CD4-positive, alpha-beta T cell (primary cell): ENCODE measurements at places on chromosomes 11 and 22. TPM values are rescaled to one million over a fixed set of nuclear protein-coding genes. Genes with fewer than 3 reads are reported as not detected.

- DNase-seq = no peak
Observed at GRCh38 chr11:129989149-129989813, 13.4 kb downstream of the PRDM10 start.

DNA sequence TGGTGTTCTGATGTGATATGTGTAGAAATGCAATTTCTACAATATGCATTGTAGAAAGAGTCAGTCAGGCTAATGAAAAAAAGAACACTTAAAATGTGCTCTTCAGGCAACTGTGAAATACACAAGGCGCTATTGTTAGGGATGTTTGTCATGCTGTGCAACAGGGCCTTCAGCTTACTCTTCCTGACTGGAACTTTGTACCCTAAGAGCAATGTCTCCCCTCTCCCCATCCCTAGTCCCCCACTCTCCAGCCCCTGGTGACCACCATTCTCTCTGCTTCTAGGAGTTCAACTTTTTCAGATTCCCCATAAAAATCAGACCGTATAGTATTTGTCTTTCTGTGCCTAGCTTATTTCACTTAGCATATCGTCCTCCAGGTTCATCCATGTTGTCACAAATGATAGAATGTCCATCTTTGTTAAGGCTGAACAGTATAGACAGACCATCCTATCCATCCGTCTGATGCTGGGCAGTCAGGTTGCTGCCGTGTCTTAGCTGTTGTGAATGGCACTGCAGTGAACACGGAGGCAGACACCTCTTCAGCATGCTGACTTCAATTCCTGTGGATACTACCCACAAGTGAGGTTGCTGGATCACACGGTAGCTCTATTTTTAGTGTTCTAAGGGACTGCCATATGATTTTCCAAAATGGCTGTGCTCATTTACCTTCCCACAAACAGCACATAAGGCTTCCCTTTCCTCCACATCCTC is 10.7 kb downstream of the NDUFV1 start:
- no peak for DNase-seq

CNTN5 gene
- not detected for total RNA-seq

GRCh38 chr22:16958475-16958874 is 49.5 kb downstream of the GAB4 start:
- no peak for DNase-seq

DNA sequence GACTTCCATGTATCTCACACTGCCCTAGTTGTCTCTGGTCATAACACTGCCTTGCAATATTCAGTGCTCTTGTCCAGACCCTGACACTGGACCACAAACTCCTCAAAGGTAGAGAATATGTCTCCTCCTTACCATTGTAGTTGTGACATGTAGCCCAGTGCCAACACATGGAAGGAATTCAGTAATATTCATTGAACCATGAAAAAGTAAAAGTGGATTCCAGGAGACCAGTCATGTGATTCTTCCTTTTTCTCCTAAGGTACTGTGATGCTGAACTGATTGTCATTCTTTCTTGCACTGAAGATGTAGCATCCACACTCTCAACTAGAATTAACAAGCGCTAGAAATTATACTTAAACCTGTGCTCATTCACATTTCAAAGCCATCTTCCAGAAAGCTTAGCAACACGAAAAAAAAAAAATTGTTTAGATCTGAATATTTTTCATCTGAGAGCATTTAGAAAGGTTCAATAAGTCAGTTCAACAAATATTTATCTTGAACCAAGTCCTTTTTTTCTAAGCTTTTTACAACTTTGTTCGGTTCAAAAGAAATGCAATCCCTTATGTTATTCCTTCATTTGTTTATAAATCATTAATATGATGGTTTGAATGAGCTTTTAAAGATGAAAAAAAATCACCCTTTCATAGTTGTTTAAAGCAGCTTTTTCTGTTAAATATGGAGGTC is 224.7 kb upstream of the BLID start:
- DNase-seq = no peak

DNA sequence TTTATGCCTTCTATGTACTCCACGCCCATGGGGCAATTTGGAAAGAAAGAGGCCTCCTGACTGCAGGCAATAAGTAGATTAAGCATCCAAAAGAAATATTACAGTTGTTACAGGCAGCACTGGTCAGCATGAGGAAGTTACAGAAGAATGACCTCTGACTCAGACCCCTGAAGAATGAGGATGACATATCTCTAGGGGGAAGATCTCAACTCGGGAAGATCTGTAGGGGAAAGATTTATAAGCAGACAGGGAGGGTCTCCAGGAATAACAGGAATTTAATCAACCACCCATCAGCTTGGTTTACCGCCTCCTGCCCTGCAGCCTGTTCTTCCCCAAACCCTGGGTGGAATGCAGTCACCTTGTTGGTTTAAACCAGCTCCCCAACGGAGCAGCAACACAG is 58.0 kb downstream of the RCN1 start:
- no peak for DNase-seq

DNA sequence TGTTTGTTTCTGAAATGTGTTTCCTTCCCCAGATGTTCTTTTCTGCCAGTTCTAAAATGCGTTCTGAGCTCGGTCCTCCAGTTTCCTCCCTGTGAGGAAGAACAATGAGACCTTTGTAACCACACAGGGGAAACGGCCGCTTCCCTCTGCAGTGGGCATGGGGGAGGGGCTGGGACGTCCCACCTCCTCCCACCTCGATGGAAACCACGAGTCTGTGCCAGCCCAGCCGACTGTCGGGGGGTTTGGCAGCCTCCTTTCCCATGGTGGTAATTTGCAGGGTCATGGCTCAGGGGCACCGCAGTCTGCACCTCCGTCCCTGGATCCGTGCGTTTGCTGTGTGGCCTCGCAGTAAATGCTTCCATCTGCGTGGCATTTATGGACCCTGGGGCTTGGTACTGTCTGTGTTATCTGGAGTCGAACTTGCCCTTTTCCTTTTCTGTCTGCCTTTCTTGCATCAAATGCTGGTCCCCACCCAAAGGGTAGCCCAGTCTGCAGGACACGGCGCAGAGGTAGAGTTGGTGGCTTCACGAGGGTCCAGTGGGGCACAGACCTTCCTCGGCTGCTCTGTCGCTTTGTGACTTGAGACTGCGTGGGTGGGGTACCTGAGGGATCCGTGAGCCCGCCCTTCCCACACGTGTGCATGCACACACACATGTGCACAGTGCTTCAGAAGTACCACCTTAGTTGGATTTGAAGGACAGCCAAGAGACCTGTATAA is 16.1 kb downstream of the LRP5 start:
- DNase-seq = peak; percentile 21

MPEG1 gene
- total RNA-seq = 2.8 TPM

DNA sequence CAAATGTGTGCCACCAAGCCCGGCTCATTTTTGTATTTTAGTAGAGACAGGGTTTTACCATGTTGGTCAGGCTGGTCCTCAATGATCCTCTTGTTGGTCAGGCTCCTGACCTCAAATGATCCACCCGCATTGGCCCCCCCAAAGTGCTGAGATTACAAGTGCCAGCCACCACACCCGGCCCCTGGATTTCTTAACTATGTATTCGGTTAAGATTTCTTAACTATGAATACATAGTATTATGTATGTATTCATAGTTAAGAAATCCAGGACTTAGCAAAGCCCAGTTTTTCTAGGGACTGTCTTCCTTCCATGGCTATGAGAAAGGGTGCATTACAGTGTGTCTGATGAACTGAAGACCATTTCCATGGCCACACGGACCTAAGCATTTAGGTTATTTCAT is 1.7 kb downstream of the C11orf91 start:
- DNase-seq = no peak

- DNase-seq = no peak
Observed at GRCh38 chr11:131533998-131534397, 163.6 kb downstream of the NTM start.

- no peak for DNase-seq
Observed at GRCh38 chr11:96114178-96115064, 190.5 kb upstream of the MTMR2 start.

GRCh38 chr11:118104491-118104890 is 17.7 kb upstream of the SMIM35 start:
- no peak for DNase-seq

- no peak for DNase-seq
Observed at GRCh38 chr11:63783925-63784592, 15.5 kb upstream of the ZFTA start.

DNA sequence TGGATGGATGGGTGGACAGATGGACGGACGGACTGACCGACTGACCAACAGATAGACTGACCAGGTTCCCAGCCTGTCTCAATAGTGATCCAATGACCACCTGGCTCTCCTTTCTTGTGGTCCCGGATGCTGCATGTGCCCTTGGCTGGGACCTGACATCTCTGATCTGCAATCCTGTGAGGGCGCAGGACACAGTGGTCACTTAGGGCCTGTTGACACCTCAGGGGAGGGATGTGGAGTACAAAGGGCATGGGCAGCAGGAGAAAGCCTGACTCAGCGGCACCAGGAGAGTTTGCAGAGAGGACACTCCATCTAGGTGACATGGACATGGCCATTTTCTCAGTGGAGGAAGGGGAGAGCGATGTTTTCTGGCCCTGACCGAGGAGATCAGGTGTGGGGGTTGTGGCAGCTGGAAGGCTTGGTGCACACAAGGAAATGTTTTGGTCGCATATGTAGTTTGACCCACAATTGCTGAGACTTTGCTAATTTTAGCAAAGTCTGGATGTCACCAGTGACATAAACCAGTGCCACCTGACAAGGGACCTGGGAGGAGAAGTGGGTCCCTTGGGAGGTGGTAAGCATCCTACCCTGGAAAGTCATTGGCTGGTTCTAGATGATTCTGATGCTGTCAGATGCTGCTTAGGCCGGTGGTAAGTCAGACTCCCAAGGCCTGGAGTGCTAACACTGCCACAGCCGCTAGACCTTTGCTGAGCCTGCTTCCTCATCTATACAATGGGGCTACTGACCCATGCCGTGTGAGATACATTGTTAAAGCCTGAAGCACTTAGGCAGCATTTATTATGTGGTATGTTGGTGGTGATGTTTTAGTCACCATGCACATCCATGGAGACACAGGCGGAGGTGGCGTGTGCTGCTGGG is 50.7 kb downstream of the CD82 start:
- DNase-seq = no peak

NELL1 gene
- total RNA-seq = not detected

GRCh38 chr11:97143463-97143862 is 753.6 kb downstream of the JRKL start:
- no peak for DNase-seq

GRCh38 chr11:2652333-2653197 is 47.2 kb downstream of the KCNQ1OT1 start:
- DNase-seq = no peak

BARX2 gene
- total RNA-seq = not detected

GRCh38 chr11:68145120-68145866 is 24.1 kb upstream of the CHKA start:
- no peak for DNase-seq

RAB36 gene
- total RNA-seq = 0.77 TPM

TENM4 gene
- 0.22 TPM for total RNA-seq

CCDC15 gene
- 0.89 TPM for total RNA-seq

ELMOD1 gene
- not detected for total RNA-seq

DNA sequence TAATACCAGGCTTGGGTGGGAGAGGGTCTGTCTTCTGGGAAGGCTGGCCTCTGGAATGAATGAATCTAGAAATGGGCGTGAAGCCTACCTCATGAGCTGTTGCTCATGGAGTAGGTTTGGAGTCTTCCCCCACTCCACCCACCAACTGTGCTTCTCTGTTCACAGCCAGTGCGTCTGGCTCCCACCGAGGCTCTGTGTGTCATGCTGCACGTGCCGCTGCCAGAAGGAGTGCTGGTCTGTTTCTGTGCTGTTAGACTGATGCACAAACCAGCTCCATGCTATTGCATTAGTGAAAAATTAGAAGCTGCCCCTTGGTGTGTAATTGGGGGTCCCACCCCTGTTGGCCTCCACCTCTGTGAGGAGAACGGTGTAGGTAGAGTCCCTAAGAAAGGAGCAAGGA is 132.3 kb upstream of the PARVA start:
- DNase-seq = no peak

C1QTNF5 gene
- total RNA-seq = not detected

CD6 gene
- 827 TPM for total RNA-seq
